ENCODE measurements at places on chromosomes 16 and 17.

DNA sequence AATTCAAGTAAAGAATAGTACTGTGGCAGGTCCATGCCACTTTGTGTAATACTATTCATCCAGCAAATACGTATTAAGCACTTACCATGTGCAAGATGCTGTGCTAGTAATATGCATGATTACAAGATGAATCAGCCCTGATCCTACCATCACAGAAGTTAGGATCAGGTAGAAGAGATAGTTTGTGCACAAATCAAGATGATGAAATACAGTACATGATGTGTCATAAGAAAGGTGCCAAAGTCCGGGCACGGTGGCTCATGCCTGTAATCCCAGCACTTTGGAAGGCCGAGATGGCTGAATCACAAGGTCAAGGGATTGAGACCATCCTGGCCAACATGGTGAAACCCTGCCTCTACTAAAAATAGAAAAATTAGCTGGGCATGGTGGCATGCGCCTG, 10.9 kb downstream of the COG4 start:
- ATAC-seq, result no peak

DNA sequence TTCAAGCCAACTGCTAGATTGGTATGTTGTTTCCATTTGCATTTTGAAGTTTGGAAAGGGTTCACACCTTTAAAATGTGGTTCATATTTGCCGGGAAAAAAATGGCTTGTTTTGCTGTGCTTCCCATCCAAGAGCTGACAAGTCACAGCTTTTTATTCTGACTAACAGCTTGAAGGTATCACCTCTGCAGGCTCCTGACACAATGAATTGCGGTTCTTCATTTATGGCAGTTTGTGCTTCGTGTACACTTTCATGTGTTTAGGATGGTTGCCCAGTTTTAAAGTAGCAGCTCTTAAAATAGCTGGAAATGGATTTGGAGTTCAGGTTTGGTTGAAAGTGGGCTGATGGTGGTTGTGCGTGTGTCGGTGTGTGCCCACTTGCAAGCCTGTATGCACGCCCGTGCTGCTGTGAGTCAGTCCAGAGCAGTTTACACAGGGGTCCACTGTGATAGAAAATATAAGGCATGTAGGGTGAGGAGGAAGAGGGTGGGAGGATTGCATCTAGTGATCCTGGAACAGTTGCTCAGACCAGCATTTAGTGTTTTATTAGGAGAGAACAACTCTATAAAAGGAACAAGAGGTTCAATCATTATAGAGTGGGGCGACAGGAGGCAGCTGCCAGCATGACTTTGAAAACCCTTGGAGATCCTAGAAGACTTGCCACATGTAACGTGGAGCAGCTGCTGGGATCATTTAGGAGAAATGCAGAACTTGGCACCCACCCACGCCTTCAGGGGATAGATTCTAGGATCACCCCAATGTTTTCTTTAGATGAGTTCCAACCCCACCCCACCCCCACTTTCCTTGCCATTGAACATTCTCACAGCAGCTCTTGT, 108.0 kb upstream of the TBX2 start:
- no peak for ATAC-seq

DNA sequence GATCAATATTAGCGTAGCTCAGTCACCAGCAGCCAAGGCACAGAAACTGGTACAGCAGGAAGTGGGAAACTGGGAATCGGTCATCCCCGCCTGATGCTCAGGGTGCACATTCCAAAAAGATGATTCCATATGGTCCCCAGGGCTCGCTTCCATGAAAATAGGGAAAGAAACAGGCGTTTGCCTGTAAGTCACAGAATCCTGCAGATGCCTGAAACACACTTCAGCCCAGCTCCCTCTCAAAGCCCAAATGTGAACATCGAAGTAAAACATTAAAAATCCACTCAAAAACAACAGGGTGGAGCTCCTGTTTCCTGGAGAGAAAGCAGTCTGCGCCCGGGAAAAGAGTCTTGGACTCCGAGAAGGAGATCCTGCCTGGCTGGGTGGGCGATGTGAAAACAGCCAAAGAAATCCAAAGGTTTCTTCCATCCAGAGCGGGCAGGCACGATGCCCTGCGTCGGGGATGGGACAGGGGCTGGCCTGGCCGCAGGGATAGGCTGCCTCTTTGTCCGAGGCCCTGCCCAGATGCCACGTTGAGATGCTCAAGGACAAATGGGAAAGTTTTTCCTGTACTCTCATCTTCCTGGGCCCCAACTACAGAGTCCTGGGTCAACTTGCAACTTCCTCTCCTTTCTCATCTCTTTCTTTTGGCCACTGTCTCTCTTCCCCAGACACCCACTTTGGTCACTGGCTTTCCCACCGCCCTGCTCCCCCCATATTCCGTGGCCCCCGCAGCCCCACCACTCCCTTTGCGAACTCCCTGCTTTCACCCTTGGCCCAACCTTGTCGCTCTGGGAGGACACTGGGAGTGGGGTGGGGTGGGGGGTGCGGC, 743 bp downstream of the WIPI1 start:
- peak; percentile 72 for ATAC-seq

DNA sequence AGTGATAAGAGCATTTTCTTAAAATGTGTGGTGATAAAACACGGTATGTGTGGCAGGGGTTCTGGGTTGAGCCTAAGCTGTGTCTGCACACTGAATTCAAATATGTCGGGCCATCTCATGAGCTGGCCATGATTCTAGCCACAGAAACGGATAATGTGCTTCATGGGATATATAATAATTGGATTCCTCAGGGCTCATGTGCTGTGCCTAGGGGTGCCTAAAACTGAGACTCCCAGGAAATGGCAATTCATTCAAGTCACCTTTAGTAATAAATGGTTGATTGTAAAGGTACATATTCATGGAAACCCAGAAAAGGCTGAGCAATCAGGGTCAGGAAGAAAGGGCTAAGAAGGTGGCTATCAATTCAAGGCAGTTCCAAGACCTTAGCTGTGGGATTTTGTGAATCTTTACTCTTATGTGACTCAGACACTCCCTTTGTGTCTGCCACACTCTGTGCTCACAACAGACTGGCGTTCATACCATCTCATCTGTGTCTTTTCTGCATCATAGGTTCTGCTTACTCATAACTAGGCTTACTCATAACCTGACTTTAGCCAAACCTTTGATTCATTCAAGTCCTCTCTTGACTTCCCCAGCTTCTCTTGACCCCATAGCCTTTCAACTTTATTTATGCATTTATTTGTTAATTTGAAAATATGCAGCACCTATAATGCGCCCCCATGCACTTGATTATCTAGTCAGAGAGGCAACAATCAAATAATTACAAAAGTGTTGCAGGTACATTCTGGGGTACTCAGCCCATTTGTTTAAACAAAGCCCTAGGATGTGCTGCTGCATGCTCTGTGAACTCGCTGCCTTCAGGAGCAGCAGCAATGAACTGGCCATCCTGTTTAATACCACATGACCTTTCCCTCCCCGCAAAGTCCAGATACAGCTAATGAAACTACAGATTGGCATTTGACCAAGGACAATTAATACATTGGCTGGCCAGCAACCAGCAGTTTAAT, 28.4 kb upstream of the MED13 start:
- ATAC-seq, result no peak

DNA sequence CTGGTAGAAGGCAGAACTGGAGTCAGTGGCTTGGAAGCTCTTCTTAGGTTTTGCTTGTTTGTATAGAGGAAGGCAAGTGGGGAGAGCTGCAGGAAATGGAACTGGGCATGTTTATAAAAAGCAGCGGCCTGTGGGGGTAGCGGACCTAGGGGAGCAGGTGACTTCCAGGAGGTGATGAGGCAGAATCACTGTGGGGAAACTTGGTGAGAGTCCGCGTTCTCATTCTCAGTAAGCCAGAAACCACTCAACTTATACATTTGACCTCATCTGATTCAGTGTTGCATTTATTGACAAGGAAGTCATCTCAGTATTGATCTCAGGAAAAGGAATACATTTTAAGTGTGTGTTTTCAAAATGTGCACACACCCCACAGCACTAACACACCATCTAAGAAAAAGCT, 299.8 kb downstream of the CNTNAP4 start:
- ATAC-seq, result no peak

DNA sequence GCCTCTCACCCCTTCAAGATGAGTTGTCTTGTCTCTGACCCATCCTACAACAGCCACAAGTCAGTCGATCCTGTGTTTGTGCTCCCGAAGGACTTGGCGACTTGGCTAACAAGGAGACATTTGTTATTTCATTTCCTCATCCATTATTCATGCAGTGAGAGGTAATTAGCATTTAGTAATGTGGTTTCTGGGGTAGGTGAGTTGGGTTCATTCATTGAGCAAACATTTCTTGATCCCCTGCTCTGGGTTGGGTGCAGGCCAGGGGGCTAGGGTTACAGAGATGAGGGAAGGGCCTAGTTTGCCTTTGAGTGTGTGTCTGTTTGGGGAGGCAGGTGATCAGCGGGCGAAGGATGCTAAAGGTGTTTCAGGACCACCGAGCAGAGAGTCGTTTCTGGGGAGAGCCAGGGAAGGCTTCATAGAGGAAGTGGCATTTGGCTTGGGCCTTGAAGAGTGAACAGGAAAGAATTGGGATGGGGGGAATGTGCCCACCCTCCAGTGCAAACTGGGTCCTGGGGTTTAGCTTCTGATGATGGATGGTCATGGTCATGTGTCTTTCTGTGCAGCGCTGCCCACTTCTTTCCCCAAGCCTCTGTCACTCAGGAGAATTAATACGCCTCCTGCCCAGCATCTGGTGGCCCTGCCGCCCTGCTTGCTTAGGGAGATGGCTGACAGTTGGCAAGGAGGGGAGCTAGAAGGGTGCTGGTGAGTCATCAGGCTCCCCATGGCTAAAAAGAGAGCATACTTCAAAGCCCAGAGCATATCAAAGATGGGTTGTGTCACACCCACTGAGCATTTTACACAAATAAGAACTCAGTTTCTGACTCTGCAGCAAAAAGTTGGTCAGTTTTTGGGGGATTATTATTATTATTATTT, 38.5 kb downstream of the MSI2 start:
- no peak for ATAC-seq

GRCh38 chr16:56505181-56505580, 14.6 kb downstream of the BBS2 start:
- no peak for ATAC-seq

GRCh38 chr17:61081959-61082358, 317.7 kb upstream of the TBX2 start:
- ATAC-seq, result no peak

DNA sequence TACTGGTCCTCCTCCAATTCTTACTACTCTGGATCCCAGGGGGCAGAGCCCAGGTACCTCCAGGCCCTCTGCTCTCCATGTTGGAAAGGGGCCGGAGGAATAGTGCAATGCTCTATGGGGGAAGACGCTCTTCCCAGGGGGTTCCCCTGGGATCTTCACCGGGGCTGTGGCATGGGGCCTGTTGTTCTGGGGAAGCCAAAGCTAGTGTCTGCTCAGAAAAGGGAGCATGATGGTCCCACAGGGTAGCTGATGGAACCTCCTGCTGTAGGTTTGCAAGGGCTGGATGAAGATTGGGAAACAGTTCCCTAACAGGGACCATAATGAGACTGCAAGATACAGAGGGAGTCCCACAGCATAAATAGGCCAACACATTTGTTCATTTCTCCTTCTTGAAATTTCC, 114.7 kb downstream of the IRX5 start:
- ATAC-seq, result no peak

GRCh38 chr17:50931144-50931908, 65.2 kb upstream of the TOB1 start:
- peak; percentile 94 for ATAC-seq

DNA sequence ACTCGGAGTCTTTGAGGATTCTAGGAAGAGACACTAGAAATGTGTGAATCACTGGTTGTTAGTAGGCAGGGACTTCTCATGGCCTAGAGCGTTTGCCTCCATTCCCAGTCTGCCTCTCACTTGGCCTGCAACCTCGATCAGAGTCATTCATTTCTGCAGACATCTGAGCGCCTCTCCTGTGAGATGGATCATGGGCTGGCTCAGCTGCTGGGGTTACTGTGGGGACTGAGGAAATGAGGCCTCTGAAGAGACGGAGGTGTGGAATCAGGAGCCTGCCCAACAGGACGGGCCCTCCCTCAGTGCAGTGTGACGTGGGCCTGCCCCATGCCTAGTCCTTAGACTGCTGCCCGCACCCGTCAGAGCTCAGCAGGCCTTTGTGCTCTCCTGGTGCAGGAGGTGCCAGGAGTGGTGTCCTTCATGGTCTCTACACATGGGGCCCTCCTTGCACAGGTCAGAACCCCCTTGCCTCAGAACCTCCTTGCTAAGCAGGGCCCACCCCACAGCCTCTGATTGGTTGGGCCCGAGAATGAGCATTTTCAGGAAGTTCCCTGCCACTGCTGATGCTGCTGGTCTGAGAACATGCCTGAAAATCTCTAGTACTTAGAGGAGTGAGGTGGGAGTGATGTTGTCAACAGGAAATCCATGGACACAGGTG, 99.4 kb downstream of the NPIPB11 start:
- no peak for ATAC-seq

DNA sequence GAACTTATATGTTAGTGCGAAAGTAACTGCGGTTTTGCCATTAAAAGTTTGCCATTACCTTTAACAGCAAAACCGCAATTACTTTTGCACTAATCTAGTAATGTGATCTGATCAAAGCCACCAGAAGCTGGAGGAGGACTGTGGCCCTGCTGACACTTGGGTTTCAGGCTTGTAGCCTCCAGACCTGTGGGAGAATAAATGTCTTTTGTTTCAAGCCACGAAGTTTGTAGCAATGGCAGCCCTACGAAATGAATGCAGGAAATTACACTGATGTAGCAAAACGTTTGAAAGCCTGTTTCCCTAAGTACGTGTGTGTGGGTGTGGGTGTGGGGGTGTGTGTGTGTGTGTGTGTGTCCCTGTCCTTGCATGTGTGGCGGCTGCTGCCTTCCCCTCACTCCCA, 66.6 kb downstream of the WSB1 start:
- ATAC-seq, result no peak

DNA sequence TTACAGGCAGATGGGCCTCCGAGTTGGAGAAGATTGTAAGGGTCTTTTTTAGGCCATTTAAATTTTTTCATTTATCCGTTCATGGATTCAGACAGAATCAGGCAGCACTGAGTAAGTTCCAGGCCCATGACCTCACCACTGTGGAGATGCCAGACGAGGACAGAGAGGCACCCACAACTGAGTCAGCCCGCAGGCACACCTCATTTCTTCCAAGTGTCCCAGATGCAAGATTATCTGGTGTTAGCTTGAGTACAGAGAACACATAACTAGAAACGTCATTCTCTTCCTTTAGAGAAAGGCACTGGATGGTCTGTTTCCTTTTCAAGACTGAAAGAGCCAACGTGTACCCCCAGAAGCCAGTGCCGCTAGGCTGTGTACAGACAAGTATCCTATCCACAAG, 16.9 kb downstream of the CLEC16A start:
- ATAC-seq, result peak; percentile 58

- ATAC-seq, result no peak
These were observed 1.4 kb downstream of the CUEDC1 start for GRCh38 chr17:57953705-57954396.

- ATAC-seq, result no peak
These were observed 82.0 kb upstream of the NKD1 start for GRCh38 chr16:50466170-50466569.

Measured in gastroesophageal sphincter (tissue), 4 donors.